ENCODE measurements at places on chromosomes 4 and X.

DNA sequence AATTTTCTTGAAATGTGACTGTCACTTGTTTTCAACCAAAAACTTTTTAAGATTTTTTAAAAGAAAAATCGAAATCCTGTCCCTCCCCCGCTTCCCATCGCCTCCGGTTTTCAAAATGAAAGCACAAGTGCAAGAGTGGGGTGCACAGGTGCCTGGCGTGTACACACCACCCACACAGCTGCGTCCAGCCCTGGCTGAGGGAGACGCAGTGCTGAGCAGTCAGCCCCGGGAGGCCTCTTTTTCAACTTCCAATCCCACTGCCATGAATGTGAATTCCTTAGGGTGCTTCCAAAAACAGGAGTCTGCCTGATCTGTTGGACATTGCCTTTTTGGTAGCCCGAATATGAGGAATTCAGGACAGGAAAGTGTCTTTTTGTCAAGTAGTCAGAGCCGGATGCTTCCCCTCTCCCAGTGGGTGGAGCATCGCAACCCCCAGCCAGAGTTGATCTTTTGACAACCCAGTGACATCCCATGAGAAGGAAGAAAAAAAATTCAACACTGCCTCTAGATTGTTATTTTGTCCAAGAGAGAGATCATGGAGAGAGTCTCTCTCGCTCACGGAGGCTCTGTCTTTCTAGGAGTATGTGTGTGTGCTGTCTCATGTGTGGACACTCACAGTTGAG lies 8.9 kb downstream of the PRRG3 start:
- no peak for DNase-seq

- no peak for DNase-seq
These were observed 6.3 kb downstream of the ATRX start for GRCh38 chrX:77779695-77780094.

DNA sequence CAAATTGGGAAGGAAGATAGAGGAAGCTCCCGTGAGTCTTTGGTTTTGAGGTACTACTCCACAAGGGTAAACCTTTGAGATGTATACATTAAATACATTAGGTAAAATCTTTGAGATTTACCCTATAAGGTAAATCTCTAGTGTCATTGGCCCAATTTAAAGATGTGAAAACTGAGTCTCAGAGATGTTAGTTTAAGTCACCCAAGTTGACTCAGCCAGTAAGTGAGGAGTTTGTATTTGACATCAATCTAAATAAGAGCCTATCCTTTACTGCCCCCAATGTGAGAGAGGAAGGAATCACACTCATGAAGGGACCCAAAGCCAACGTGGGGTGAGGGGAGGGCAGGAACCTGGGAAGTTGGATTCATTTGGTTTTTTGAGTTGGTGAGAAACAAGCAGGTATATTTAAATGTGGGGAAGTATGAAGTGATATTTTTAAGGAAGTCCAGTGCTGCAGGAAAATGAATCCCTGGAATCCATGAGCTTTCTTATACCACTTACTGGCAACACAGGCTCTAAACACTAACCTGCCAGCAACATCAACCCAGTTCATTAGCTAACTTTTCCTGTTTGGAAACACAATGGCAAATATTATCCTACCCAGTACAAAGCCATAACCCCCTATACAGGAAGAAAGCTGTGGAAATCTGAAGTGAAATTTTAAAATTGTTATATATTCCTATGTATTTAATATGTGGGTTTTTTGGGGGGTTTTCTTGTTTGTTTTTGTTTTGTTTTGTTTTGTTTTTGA lies 55.3 kb downstream of the PALLD start:
- no peak for DNase-seq

DNA sequence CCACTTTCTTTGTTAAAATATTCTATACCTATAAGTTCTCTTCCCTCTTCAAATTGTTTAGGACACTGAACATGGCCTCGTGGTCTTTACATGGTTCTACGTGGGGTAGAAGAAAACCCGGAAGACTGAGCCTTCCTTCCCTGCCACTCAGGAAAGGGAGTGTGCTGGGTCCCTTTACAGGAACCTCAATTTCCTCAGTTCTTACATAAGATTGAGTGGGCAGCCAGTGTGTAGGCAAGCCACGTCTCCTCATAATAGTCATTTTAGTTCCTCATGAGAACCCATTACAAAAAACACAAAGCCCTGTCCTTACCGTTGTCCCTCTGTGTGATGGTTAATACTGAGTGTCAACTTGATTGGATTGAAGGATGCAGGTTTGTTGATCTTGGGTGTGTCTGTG lies 28.7 kb upstream of the SMIM10L2A start:
- DNase-seq = no peak

DNA sequence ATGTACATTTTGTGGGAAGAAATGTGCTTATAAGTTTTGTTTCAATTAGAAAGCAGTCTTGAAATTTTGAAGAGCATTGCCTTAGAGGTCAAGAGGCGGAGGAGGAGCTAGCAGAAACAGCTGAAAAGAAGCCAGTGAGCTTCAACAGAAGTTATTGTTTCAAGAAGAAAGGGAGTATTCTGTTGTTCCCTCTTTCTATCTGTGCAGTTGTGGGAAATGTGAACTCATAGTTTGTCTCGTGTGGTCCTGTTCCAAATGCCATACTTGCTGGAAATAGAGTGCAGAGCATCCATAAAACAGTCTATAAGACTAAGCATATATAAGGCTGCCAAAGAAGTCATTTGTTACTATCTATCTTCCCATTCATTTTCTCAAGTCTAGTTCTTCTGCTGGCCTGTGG lies 1015.7 kb downstream of the DMD start:
- no peak for DNase-seq

DNA sequence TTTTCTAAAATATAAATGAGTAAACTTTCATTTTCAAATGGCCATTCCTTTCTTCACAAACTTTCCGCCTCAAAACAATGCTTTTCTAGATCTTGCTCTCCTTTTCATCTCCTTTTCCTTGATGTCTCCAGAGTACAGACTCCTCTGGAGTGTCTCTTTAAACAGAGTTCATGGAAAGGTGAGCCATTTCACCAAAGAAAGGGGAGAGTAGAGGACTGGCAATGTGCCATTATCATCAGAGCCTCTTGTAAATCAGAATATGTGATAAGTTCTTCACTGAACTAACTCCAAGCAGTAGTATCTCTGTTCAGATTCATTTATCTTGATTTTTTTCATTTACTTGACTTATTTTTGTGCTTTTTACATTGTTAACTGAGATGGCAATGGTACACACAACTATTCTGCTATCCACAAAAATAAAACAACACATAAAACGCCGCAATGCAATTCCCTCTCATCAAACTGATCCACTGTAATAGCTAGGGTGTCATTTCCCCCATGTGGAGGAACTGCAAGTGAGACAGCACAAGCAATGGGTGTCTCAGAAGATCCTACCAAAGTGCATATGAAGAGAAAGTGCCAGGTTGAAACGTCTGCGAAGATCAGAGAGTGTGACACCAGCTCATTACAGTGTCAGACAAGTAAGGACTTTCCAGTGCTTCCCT lies 125.4 kb downstream of the RASL11B start:
- no peak for DNase-seq

- DNase-seq = no peak
These were observed 220.3 kb upstream of the VEGFC start for GRCh38 chr4:177012918-177013545.

DNA sequence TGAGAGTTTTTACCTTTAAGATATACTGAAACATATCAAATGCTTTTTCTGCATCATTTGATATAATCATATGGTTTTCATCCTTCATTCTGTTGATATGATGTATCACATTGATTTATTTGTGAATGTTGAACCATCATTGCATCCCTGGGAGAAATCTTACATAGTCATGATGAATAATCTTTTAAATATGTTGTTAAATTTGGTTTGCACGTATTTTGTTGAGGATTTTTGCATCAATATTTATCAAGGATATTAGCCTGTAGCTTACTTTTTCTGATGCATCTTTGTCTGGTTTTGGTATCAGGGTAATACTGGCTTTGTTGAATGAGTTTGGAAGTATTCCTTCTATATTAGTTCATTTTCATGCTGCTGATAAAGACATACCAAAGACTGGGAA lies 541.4 kb downstream of the TLL1 start:
- no peak for DNase-seq

DNA sequence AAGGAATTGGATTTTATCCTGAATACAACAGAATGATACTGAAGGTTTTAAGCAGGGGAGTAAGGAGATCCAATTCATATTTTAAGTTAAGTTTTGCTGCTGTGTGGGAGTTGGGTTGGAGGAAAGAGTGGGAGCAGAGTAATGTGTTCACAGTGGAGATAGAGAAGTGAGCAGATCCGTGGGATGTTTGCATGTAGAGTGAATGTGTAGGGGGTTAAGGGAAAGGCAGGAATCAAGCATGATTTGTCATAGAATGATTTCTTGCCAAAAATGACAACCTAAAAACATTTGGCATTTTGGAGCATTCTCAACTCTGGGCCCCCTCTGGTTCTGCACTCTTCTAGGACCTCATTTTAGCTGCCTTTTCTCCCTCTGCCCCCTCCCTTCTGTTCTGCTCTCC lies 76.6 kb downstream of the ARHGAP10 start:
- no peak for DNase-seq

- no peak for DNase-seq
These were observed 58.2 kb upstream of the FAM9C start for GRCh38 chrX:13102636-13103035.

DNA sequence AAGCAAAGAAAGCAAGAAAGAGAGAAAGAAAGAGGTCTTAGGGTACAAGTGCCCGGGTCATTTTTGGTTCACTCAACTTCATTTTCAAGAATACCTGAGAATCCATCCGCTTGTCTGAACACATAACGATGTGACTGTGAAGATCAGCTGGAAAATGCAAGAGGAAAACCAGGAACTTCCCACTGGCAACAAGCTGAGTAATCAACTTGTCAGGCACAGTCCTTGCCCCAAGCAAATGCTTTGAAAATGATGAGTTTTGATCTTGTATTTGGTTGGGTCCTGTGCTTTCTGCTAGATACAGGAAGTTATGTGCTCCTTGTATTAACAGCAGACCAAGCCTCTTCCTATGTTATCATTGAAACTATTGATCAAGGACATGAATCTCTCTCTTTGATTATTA lies 239.1 kb downstream of the ASMT start:
- no peak for DNase-seq

GRCh38 chr4:119752936-119753335 lies 124.3 kb upstream of the PDE5A start:
- DNase-seq = no peak

DNA sequence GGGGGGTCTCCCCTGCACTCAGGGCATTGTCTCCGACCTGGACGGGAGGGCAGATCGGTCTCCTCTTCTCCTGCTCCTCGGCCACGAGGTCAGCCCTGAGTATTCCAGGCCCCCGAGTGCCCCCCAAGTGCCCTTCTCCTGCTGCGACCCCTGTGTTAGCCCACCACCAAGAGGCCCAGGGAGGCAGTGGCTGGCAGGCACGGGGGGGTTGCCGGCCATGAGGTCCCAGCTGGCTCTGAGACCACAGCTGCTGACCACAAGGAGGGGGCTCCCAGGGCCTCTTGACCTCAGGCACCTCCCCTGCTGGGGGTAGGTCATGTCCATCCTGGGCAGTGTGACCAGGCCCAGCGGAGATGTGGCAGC lies 186.1 kb upstream of the PSAPL1 start:
- DNase-seq = no peak

- DNase-seq = no peak
These were observed 389.7 kb downstream of the SPRY1 start for GRCh38 chr4:123786163-123786915.

GRCh38 chr4:102623622-102624021 lies 122.5 kb downstream of the NFKB1 start:
- no peak for DNase-seq

DNA sequence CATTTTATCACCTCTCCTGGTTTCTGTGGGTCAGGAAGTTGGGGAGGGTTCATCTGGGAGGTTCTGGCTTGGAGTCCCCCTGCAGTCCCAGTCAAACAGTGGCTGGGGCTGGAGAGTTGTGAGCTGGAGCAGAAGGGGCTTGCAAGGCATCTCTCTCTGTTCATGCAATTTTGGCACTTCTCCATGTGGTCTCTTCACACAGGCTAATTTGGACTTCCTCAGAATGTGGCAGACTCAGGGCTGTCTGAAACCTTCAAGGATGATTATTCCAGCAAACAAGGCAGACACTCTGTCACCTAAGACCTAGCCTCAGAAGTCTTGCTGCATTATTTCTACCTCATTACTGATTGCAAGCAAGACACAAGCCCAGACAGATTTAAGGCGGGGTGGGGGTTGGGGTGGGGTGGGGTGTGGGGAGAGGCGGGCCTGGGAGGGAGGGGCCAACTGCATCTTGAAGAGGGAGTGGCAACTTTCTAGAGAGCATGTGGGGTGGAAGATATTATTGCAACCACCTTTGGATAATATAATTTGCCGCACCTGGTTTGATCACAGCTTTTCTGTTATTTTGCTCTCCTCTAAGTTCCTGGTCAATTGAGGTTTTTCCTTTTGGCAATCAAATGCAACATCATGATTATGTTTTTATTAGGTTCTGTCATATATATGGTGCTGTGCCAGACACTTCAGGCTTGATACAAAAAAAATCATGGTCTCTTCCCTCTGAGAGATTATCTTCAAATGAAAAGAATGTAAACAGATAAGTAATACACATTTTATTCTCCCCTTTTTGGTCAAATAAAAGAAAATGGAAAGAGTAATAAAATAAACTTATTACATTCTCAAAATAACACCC lies 799.5 kb downstream of the RPA4 start:
- DNase-seq = no peak

DNA sequence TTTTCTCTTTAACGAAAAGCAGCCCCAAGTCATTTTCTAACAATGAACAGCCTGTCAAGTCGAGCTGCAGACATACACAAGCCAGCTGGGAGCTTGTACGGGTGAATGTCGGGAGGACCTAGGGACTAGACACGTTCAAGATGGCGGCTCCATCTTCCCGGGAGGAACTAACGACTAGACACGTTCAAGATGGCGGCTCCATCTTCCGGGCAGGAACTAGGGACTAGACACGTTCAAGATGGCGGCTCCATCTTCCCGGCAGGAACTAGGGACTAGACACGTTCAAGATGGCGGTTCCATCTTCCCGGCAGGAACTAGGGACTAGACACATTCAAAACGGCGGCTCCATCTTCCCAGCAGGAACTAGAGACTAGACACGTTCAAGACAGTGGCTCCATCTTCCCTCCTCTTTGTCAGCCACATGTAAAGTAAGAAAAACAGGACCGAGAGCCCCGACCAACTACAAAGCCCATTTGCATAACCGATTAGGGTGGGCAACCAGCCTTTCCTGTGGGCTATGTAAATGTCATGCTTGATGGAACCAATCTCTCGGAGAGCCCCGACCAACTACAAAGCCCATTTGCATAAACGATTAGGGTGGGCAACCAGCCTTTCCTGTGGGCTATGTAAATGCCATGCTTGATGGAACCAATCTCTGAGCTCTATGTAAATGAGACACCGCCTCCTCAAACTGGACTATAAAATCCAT lies 175.5 kb downstream of the DHRSX start:
- DNase-seq = no peak

DNA sequence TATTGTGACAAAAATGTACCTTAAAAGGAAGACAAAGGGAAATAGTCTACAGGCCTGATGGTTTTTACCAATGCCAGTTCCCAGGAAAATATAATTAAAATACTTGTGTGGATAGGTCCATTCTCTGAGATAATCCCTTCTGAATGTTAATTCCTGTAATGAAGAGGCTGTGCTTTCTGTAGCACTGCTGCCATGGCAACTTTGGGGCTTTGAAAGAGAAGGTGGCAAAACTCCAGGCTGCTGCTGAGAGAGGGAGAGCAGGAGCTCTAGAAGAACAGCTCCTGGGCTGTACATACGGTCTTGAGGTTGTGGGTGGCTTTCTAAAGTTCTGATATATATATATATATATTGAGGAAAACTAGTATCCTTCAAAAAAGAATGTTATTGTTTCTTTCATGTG lies 125.4 kb downstream of the PDLIM5 start:
- no peak for DNase-seq

GRCh38 chr4:137463377-137464003 lies 68.8 kb downstream of the PCDH18 start:
- no peak for DNase-seq
